ENCODE measurements at places on chromosomes 12 and 14.
A peak's percentile ranks its signal among the peaks of the same experiment; 100 is the strongest.

DNA sequence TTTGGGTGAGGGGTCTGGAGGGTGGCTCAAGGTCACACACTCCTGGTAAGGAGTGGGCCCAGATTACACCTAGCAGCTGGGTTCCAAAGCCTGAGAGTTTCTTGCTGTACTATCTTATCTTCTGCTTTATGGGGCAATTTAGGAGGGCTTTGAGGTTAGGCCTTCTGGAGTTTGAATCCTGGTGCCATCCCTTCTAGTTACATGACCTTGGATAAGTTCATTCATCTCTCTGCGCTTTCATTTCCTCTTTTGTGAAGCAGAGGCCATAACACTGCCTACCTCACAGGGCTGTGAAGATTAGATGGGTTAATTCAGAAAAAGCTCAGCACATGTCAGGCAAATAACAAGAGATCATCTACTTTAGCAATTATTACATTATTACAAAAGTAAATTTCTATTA is 7.4 kb upstream of the KRT77 start:
- no peak for DNase-seq

DNA sequence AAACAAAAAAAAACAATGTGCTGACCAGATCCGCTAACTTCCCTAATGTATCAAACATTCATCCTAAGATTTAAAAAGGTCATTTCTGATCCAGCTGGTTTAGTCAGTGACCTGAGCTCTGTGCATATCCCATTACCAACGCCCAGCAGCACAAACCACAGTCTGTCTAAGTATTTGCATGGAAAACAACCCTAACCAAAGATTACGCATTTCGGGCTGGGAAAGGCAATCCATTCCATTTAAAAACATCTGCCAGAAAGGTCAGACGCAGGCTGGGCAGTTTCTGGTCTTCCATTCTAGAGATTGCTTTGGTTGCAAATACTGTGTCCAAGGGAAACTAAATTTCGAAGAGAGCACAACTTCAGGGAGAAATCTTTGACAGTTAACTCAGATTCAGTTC is 234.9 kb downstream of the FLRT2 start:
- DNase-seq: no peak

DNA sequence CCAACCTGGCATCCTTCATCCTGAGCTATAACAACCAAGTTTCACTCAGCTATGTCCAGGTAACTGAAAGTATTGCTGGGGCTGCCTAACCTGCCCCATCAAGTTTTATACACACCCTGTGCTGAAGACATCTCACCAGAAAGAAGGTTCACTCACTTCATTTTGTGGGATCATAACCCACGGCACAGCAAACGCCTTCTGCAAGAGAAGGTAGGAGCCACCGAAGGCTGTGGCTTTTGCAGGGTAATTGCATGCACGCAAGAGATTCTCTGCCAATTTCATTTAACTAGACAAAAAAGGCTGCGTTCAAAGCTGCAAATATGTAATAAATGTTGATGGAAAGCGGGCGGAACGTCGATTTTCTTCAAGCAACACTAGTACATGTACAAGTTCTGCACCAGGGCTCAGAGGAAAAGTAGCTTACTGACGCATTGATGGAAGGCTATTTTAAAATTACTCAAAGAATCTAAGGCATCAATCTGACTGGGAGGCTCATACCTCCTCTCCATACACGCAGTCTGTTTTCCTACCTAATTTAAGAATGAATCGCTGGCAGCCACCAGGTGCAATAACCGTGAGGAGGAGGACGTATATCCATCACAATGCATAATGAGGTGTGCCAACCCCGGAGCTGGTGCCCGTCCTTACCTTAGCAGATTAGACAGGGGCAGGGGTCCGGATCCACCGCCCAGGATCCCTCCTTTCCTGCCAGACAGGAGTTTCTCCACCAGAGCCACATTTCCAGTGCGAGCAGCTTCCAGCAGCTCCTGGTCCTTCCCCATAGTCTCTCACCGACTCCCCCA is 1.1 kb downstream of the ANKS1B start:
- no peak for DNase-seq

DNA sequence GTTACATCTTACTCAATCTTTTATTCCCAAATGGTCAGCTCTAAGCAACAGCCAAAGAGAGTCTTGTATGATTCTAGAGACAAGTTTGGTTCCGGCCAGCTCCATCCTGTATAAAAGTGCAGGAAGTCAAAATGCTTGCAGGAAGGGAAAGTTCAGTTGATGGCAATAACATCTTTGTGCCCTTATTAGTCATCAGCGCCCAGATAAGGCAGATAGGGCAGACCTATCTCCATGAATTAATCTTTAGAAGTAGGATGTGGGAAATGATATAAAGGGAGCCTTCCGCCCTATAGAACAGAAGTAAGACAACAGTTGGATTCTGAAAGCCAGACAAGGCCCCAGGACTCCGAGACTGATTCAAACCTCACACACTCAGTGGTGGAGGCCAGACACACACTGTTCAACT is 6.4 kb downstream of the GNS start:
- DNase-seq: no peak

GRCh38 chr12:107525063-107525718 is 160.4 kb upstream of the PWP1 start:
- no peak for DNase-seq

- no peak for DNase-seq
Measured at GRCh38 chr14:46058964-46059563, 592.5 kb downstream of the RPL10L start.

DNA sequence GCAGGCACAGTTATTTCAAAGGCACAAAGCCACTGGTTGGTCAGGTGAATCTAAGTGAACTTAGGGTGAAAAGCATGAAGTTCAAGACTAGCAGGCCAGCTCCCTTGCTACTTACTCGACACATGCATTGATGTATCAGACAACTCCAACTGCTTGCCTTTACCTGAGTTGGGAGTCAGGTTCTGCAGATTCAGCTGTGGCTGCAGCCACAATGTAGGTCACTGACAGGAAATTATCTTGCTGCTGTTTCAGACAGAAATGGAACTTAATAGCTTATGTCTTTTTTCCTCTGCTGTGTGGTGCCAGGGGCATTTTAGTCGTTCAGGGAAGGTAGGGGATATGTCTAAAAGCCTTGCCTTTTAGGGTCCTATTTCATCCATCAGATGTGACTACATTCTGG is 125.6 kb upstream of the RPH3A start:
- DNase-seq: no peak

DNA sequence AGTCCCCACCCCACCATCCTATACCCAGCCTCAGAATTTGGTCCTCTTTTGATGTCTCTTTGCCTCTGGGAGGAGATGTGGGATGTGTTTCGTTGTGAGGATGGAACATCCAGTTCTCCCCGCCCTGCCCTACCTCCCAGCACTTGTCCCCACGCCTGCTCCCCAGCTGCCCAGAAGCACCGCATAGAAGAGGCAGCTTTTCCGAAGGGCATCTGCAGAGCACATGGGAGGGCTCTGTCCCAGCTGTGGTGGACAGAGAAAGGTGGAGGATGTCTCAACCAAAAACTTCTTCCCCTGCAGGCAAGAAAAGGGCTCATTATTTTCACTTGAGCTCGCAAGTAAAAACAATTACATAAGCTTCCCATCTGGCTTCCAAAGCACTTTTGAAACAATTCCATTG is 302.6 kb downstream of the PCNX1 start:
- DNase-seq: no peak

GRCh38 chr12:24595652-24596235 is 353.2 kb downstream of the BCAT1 start:
- peak; percentile 68 for DNase-seq

DNA sequence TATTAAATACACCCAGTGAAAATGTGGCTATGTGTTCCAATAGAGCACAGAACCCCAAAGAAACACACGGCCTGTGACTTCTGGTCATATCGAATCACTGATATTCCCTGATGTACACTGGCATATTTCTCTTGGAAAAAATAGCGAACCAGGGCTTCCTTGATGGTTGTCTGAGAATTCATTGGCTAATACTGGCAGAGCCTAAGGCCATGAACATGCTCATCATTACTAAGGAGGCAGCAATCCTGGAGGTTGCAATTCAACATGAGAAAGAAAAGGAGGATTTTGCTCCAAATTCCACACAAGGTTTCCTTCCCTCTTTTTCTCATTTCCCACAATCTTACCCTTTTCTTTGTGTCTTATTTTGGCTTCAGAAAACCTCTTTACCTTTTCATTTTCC is 212.9 kb upstream of the HMGA2 start:
- peak; percentile 34 for DNase-seq

DNA sequence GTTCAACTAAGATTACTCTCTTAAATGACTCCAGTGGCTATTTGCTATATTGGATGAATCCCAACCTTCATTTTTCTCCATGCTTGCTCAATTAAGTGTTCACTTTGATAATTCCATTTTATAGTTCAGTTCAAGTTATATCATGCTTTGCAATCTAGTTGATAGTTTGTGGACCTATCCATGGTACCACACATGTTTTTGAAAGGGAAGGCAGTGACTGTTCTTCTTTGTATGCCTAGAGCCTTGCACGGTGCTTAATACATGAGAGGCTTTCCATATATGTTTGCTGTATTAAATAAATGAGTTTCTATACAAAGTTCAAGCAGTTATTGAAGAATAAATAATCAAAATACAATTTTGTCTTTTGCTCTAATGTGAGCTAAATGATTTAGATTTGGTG is 391.3 kb downstream of the NELL2 start:
- DNase-seq: no peak

GRCh38 chr14:95182379-95182778 is 25.1 kb upstream of the DICER1 start:
- DNase-seq: no peak

- peak; percentile 69 for DNase-seq
Measured at GRCh38 chr12:46825591-46826414, at the start of gene SLC38A4. TSS of gene SLC38A4 (minus strand) at chr12:46825997. CDS start at chr12:46793071, 32,926 bp downstream.

Measured in ELR (cell line).